ENCODE measurements at places on chromosomes 1 and 21.

GRCh38 chr1:7331926-7332535 is 439.1 kb upstream of the VAMP3 start:
- no peak for DNase-seq

GRCh38 chr1:185271921-185272320 is 45.1 kb downstream of the IVNS1ABP start:
- DNase-seq = no peak

DNA sequence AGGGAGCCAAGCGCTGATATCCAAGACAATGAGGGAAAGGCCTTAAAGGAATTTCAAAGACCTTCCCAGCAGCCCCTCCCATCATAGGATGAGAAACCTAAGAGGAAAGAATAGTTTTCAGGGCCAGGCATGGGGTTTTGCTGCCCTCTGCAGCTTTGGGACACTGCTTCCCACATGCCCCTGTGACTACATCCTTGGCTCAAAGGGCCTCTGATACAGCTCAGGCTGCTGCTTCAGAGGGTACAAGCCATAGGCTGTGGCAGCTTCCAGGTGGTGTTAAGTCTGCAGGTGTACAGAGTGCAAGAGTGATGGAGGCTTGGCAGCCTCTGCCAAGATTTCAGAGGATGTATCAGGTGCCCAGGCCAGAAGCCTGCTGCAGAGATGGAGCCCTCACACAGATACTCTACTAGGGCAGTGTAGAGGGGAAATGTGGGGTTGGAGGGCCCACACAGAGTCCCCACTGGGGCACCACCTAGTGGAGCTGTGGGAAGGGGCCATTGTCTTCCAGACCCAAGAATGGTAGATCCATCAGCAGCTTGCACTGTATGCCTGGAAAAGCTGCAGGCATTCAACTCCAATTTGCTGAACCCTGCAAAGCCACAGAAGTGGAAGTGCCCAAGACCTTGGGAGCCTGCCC is 125.8 kb downstream of the SLC45A1 start:
- DNase-seq = no peak

- DNase-seq = no peak
Observed at GRCh38 chr1:85202092-85202863, 1.5 kb upstream of the SYDE2 start.

GRCh38 chr1:25099343-25099951 is 132.9 kb downstream of the SYF2 start:
- DNase-seq = peak; percentile 40

- no peak for DNase-seq
Observed at GRCh38 chr1:226702318-226702956, 36.6 kb downstream of the ITPKB start.

- peak; percentile 48 for DNase-seq
Observed at GRCh38 chr21:26572702-26573381, at the start of gene CYYR1. CYYR1 (minus strand) TSS chr21:26573286; CDS start chr21:26572940, 346 bp downstream.

- DNase-seq = no peak
Observed at GRCh38 chr1:207893737-207894582, 17.0 kb downstream of the CD34 start.

GRCh38 chr1:202085682-202086373 is 36.9 kb upstream of the GPR37L1 start:
- DNase-seq = no peak

- no peak for DNase-seq
Observed at GRCh38 chr21:44579056-44579832, 1.2 kb downstream of the KRTAP10-5 start.

- DNase-seq = peak; percentile 74
Observed at GRCh38 chr1:56788588-56788987, 30.6 kb downstream of the FYB2 start.

GRCh38 chr1:32910319-32910718 is 9.1 kb upstream of the TMEM54 start:
- DNase-seq = no peak
